Stimulated activated CD4-positive, alpha-beta T cell treated with anti-CD3 and anti-CD28 coated beads, Interleukin-1b, Interleukin-23, amount 100 ng/mL, for 24 hours (primary cell): ENCODE measurements at places on chromosomes 6 and 20.

DNA sequence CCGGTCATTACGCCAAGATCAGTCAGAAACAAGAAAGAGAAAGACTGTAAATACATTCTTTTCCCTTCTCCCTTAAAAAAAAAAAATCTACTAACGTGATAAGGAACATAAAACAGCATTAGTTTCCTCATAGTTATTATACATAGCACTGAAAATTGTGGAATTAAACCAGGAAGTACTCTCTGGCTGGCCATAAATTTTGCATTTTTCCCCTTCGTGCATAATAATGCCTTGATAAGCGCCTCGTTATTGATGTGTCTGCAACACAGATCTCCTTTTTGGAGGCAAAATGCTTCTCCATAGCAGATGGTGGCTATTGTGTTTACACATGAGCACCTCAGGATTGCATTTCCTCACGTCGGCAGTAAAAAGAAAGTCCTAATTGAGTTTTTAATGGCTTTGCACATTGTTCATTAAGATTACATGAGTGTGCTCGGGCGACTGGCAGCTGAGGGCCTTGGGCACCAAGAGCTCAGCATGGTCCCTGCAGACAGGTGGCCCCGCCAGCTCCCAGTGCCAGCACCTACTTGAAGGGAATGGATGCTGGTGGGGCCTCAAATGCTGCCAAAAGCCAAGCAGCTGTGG, 394.5 kb downstream of the PTPRT start:
- DNase-seq, result no peak

DNA sequence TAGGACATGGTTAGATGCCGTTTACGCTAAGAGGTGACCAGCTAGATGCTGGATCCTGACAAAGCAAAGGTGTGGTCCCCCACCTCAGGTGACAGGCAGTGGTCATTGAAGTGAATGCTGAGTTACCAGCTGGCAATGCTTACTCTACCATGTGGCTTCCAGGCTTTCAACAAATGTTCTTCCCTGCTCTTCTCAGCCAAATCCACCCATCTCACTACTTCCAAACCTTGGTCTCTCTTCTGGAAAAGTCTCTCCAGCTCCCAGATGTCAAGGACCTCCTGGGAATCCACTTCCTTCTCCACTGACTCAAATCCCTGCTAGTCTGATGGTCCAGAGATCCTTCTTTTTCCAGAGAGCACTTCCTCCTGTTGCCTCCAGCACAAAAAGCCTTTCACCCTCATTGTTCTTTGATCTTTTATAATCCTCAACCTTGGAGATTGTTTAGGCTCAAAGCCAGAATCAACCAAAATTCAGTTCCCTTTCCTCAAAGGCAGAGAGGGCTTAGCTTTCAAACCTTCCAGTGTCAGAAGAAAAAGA, 228.0 kb downstream of the ZNF217 start:
- DNase-seq, result no peak

- no peak for DNase-seq
Observed at GRCh38 chr6:36912030-36912454, 26.3 kb downstream of the C6orf89 start.

GRCh38 chr20:34970193-34970840, 14.6 kb downstream of the MYH7B start:
- no peak for DNase-seq

DNA sequence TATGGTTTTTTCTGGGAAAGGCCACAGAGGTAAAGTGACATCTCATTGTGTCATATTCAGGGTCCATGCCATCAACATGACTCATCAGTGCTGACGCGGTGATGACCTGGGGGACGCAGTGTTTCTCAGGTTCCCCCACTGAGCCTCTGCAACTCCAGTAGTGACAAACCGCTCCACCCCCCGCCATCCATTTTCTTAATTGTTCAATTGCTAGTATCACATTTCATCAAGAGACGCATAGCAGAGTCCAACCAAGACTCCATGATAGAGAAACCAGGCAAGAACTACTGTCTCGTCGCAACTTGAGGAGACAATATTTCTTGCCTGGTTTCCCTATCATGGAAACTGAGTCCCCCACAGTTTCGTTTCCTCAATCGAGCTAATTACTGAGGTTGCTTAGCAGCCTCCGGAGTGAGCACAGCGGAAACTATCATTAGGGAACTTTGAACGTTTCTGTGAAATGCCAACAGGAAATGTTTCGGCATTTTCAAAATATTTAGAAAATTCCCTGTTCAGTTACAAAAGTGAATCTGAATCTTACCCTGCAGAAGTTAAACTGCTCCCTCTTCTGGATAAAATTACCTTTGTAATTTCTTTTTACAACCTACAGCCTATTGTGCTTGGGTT, 12.2 kb upstream of the SERPINB1 start:
- peak; percentile 75 for DNase-seq

DNA sequence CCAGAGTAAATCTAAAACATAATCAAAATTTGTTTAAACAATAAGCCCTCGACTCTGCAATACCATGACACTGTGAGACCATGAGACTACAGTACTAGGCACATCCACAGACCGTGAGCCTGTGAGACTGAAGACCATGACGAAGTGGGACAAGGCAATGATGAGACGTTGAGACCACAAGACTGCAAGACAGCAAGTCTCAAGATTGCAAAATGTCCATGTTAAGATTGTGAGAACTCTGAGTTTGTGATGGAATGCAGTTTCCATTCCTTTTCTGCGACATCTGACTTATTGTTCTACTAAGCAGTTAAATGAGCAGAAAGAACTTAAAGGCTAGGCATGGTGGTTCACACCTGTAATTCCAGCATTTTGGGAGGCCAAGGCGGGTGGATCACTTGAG, 102.1 kb upstream of the PHACTR1 start:
- DNase-seq, result no peak

- DNase-seq, result no peak
Observed at GRCh38 chr20:58650181-58650775, 805 bp upstream of the STX16 start.

GRCh38 chr20:1341561-1342265, 12.8 kb upstream of the SDCBP2 start:
- no peak for DNase-seq

DNA sequence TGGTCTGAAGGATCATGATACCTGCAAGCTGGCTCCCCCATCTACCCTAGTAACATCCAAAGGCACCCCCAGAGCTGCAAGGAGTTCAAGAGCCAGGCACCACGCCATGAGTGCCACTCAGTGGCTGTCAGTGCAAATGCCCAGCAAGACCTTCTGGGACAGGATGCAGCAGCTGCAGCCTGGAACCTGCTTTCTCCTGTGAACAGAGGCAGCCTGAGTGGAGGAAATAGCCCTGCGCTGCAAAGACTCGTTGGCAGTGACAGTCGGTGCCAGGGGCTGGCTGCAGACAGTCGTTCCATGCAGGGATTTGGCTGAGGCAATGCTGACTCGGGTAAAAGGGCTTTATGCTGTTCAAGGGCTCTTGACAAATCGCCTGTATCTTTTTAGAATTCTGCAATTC, 15.7 kb upstream of the SSTR4 start:
- DNase-seq, result no peak

DNA sequence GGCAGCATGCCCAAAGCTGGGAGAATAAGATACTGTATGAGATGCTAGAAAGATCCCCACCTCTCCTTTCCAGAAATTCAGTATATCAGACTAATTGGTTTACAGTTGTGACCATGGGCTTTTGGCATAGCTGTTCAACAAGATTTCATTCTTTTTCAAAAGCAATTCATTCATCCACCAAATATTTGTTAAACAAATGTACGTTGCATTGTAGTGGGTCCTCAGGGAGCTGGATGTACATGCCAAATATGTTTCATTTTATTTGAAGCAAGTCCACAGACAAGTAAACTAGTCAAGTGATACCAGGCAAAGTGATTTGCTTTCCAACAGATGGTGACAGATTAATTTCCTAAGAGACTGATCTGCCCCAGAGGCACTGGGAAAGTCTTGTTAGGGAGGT, 85.8 kb upstream of the ESR1 start:
- no peak for DNase-seq

DNA sequence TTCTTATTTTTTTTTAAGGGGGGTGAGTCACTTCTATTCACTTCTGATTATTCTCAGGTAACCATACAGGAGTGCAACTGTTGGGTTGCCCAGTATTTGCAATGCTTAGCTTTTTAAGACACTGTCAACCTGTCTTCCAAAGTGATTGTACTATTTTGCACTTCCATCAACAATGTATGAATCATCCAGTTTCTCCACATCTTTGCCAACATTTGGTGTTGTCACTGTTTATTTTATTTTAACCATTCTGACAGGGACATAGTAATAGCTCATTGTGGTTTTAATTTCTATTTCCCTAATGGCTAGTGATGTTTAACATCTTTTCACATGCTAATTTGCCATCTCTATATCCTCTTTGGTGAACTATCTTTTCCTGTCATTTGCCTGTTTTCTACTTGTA, 1.4 kb upstream of the SLC13A3 start:
- DNase-seq, result no peak

DNA sequence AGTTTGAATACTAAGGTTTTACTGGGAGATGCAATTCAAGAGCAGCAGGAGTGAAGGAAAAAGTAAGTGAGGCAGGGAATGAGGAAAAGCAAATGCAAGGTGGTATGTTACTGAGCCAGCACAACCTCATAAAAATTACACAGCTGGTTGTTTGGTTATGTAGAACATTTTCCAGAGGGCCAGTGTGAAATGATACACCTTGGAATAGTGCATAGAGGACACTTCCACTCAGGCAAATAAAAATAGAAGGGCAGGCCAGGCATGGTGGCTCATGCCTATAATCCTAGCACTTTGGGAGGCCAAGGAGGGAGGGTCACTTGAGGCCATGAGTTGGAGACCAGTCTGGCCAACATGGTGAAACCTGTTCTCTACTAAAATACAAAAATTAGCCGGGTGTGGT, 43.4 kb upstream of the POPDC3 start:
- DNase-seq, result no peak

DNA sequence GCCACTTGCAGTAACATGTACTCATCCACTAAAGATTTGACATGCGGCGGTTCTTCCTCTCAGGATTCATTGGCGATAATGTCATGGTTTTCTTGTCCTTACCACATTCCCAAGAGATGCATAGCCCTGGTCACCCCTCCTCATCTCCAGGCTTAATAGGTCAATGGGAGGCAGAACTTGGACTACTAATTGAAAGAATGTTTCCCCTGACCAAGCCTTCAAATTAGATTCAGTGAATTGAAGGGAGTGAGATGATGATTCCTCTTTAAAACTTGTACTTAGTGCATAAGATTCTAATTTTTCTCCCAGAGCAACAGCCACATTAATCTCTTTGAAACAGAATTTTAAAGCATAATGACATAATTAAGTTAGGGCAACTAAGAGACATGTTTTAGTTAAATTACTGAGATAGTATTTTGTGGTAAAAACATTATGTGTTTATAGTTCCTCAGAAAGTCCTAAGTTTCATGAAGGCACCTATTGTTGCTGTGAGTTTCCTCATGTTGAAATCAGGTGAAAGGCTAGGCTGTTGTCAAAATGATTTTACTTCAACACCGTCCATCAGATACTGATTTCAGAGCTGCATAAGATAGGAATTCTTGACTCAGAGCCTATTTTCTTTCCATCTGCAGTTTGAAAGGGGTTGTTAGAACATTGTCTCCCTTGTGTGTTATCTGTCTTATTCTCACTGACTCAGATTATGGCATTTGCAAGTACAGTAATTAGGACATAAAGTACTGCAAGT, 48.5 kb downstream of the STK4 start:
- no peak for DNase-seq

DNA sequence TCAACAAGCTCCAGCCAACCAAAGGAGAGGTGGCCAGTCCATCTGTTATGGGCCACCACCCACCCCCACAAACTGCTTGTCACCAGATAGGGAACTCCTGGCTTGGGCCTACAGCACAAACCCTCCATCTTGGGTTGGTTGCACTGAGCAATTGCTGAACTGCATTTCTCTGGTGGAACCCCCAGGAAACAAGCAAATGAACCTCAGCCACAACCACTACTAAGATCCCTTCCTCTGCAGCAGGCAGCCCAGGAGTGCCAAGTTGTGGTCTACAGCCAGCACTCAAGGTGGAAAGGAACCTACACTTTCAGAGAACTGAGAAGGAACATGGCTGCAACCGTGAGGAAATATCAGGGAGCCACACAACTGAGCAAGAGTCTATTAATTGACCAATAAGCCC, 171.6 kb downstream of the TMEM200A start:
- DNase-seq, result no peak

DNA sequence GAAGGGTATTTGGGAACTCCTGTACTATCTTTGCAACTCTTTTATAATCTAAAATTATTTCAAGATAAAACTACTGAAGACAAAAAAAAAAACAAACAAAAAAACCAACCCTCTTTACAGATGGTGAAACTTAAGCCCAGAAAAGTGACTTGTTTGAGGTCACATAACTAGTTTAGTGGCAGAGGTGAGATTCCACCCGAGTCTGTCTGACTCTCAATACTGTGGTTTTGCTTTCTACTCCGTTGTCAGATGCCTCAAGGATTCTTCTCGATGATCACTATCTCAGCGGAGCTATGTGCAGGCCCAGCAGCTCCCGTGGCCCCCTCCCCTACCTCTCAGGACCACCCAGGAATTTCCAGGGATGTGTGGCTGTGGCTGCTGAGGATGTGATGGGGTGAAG, 36.1 kb upstream of the KCNB1 start:
- no peak for DNase-seq

DNA sequence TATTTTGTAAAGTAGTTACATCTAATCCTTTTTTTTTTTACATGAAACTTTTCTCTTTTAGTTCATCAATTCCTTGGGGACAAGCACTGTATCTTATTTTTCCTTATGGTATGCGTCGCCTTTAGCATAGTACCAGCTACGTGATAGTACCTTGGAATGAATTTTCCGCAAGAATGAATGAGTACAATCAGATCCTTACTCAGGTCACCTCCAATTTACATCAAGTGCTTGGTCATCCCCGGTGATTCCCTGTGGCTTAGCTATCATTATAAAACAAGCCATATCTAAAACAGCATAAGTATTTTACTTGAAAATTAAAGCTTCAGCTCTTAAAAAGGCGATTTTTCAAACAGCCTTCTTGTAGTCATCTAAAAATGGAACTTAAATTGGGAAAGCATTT, 680.4 kb upstream of the MAP3K7 start:
- DNase-seq, result no peak

DNA sequence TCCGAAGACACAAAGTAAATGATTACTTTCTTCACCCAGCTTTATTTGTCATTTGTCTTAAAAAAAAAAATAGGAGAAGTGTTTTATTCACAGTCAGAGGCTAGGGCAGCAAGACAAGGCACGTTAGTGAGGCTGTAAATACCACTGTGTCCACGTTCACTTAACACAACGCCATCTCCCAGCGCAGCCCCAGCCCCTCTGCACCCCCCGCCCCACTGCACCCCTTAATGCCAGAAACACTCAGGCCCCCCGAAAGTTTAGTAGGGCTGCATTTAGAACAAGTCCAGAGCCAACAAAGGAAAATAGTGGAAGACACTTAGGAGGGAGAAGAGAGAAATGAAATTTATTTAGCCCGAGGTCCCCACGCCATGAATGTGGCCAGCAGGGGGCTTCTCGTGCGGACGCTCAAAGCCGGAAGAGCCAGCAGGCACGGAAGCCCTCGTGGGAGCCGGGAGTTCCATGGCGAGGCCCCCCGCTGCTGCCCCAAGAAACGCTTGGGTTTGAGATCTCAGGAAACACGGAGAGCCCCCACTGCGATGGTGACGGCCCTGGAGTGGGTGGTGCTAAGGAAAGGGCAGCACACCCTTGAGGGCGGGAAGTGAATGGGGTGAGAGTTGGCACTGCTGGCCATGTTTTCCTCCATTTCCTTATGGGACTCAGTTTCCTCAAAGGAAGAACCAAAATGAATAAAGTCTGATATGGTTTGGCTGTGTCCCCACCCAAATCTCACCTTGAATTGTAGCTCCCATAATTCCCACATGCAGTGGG, 50.2 kb downstream of the IYD start:
- peak; percentile 15 for DNase-seq
